ENCODE measurements at places on chromosomes 3 and 15.

DNA sequence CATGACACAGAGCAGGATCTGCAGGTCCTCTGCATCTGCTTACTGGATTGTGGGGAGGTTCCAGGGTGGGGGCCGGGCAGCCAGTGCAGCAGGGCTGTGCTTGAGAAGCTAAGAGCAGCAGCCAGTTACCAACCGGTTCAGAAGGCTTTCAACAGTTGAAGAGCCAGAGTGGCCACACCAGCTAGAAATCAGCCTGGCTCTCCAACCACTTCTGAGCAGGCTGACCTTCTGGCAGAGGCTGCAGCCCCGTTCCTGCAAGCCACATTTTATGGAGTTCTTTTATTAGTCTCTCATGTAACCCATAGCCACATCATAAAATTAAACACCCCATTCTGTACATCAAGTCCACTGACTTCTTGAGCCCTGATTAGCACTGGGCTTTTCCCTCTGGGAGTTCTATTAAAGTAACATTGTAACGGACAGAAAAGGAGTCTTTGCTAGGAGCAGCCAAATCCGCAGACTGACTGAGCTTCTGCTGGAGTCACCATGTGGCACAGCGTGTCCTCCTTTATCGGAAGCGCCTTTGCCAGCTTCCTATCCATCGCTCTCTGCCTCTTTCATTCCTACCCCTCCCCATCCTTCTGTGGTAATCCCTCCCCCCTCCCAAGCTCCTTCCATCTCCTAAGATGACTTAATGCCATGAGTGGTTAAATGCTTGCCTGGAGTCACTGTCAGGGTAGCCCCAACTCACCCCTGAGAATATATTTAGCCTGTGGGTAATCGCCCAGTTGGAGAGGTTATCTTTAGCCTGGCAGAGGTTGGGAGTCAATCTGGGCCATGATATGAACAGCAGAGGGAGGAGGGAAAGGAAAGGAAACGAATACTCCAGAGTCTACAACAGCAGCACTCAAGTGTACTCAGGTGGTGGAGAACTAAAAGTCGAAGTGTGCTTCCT is 138.5 kb upstream of the HES1 start:
- H3K4me1 ChIP-seq = peaks cover 10% of the 10 kb centered on the region
- no peaks in the 10 kb centered on the region for H3K36me3 ChIP-seq
- no peak for DNase-seq
- H3K27me3 ChIP-seq = no peaks in the 10 kb centered on the region
- no peak overlapping the region for H3K27ac ChIP-seq
- no peak overlapping the region for H3K4me3 ChIP-seq

DNA sequence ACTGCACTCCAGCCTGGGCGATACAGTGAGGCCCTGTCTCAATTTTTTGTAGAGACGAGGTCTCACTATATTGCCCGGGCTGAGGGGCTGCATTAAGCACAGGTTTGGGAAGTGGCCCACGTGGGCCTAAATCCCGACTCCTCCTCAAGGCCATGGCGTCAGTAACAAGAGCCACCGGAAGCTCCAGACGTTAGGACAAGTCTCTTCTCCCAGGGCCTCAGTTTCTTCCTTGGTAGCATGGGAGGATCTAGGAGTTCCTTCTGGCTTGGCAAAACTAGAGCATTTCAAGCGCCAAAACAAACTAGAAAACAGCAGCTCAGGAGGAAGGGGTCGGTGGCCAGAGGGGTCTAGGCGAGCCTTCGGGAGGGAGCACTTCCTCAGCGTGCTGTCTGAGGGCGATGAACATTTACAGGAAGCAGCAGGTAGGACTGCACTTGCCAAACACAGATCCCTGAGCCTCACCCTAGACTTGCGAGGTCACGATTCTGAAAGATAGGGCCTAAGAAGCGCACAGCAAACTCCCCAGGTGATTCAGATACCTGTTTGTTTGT is 536 bp downstream of the SNAPC5 start:
- DNase-seq = peak; percentile 23
- H3K4me3 ChIP-seq = peak overlapping the region; percentile 95
- peaks cover 46% of the 10 kb centered on the region for H3K36me3 ChIP-seq
- H3K27me3 ChIP-seq = no peaks in the 10 kb centered on the region
- peaks cover 63% of the 10 kb centered on the region for H3K4me1 ChIP-seq

GRCh38 chr15:58604455-58604923 is 145.0 kb downstream of the ADAM10 start:
- no peak overlapping the region for H3K27ac ChIP-seq
- H3K36me3 ChIP-seq = peaks cover 49% of the 10 kb centered on the region
- H3K4me3 ChIP-seq = no peak overlapping the region
- DNase-seq = no peak
- no peaks in the 10 kb centered on the region for H3K27me3 ChIP-seq

GRCh38 chr3:12221663-12222062 is 63.0 kb upstream of the TIMP4 start:
- H3K27ac ChIP-seq = no peak overlapping the region
- H3K27me3 ChIP-seq = no peaks in the 10 kb centered on the region
- peaks cover 18% of the 10 kb centered on the region for H3K4me1 ChIP-seq
- no peak overlapping the region for H3K4me3 ChIP-seq
- no peak for DNase-seq
- H3K36me3 ChIP-seq = no peaks in the 10 kb centered on the region

DNA sequence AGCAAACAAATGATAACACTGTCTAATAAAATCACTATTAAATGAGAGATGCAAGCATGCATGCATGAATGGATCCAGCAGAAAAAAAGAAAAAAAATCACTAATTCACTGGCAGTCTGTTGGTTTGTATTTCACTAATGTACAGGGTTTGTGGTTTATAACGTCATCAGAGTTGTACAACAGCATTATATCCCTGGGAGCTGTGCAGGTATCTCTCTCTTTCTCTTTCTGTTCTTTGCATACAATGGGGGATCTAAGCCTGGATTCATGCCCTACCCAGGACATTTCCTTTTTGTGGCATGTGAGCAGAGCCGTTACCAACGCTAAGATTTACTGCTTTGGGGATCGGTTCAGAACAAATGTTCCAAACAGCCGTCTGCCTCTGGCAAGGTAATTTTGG is 229.5 kb downstream of the SOX2 start:
- H3K27me3 ChIP-seq = no peaks in the 10 kb centered on the region
- no peak for DNase-seq
- H3K4me1 ChIP-seq = no peaks in the 10 kb centered on the region
- no peaks in the 10 kb centered on the region for H3K36me3 ChIP-seq
- H3K4me3 ChIP-seq = no peak overlapping the region
- no peak overlapping the region for H3K27ac ChIP-seq

GRCh38 chr3:56121716-56122115 is 346.6 kb downstream of the ERC2 start:
- H3K27me3 ChIP-seq = no peaks in the 10 kb centered on the region
- no peak overlapping the region for H3K4me3 ChIP-seq
- H3K36me3 ChIP-seq = no peaks in the 10 kb centered on the region
- no peaks in the 10 kb centered on the region for H3K4me1 ChIP-seq

DNA sequence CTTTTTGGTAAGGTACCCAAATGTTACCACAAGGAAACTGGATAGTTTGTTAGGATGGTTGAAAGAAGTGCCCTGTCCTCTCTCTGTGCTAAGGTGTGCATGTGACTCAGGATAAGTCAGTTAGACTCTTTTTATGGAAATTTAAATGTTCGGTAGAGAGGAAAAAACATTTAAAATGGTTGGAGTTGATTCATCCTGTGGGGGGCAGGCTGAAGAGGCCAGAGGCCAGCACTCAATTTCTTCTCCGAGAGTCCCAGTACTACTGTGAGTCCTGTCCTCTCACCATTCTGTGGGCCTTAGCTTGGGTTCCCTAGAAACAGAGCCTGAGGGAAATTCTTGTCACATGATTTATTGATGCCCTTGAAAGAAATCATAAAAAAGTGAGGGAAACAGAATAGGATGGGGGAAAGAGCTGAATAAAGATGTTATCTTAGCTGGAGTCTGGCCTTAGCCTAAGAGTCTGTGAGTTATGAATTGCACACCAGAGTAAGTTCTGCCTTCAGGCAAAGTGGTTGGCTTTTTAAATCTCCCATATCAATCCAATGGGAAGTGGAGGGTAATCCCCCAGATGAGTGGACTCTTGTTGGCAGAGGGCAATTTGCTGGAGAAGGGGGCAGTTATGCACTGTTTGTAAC is 106.5 kb upstream of the GALNT15 start:
- DNase-seq = no peak
- H3K36me3 ChIP-seq = no peaks in the 10 kb centered on the region
- no peak overlapping the region for H3K4me3 ChIP-seq
- H3K27me3 ChIP-seq = no peaks in the 10 kb centered on the region
- H3K4me1 ChIP-seq = no peaks in the 10 kb centered on the region
- no peak overlapping the region for H3K27ac ChIP-seq

DNA sequence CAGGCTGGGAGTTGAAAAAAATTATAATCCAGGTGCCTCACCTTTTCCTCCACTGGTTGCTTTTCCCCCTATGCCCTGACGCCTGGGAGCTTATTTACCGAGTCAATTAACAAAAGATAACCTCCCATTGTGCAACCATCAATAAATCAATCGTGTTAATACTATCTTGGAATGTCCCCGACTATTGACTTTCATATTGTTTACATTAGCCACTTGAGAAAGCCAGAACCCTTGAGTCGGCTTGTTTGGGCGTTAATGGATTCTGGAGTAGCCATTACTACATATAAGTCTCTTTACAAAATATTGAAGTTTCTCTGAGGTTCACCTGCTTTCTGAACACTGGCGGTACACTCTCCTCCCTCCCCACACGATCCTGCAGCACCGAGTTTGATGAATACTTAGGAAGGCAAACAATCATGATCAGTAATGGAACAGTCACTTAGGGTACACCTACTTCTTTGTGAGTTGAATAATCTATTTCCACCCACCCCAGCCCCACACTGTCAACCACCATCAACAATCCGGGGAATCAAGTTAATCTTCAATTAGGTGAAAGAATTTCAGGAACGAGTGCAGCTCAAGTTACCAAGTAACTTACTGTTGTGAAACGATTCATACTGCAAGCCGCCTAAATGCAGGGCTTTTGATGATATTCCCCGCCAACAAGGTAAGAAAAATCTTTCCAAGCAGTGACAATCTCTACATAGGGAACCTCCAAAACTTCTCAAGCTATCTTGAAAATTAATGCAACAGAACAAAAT is 159.3 kb upstream of the NR2F2 start:
- no peak overlapping the region for H3K27ac ChIP-seq
- H3K36me3 ChIP-seq = no peaks in the 10 kb centered on the region
- H3K4me1 ChIP-seq = no peaks in the 10 kb centered on the region
- no peak for DNase-seq
- no peak overlapping the region for H3K4me3 ChIP-seq

GRCh38 chr3:47082519-47082918 is 81.4 kb downstream of the SETD2 start:
- H3K27me3 ChIP-seq = no peaks in the 10 kb centered on the region
- no peak overlapping the region for H3K27ac ChIP-seq
- H3K4me1 ChIP-seq = peaks cover 33% of the 10 kb centered on the region
- DNase-seq = peak; percentile 54
- H3K36me3 ChIP-seq = peaks cover 56% of the 10 kb centered on the region

DNA sequence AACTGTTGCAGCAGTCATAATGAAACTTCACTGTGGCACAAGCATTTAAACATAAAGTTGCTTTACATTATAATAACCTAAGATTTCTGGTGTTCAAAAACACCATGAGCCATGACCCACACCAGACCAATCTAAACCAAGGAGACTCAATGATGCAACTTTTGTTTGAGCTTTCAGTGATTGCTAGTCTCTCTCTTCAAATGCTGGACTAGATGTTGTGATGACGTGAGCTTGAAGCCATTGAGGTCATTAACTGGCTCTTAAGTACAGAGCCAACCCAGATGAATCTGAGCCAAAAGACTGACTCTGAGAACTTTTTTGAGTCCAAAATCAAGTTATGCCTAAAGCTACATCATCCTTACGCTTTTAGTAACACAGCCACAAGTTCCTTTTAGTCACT is 36.5 kb downstream of the ATR start:
- no peak overlapping the region for H3K4me3 ChIP-seq
- DNase-seq = no peak
- H3K36me3 ChIP-seq = peaks cover 77% of the 10 kb centered on the region
- H3K27me3 ChIP-seq = no peaks in the 10 kb centered on the region

DNA sequence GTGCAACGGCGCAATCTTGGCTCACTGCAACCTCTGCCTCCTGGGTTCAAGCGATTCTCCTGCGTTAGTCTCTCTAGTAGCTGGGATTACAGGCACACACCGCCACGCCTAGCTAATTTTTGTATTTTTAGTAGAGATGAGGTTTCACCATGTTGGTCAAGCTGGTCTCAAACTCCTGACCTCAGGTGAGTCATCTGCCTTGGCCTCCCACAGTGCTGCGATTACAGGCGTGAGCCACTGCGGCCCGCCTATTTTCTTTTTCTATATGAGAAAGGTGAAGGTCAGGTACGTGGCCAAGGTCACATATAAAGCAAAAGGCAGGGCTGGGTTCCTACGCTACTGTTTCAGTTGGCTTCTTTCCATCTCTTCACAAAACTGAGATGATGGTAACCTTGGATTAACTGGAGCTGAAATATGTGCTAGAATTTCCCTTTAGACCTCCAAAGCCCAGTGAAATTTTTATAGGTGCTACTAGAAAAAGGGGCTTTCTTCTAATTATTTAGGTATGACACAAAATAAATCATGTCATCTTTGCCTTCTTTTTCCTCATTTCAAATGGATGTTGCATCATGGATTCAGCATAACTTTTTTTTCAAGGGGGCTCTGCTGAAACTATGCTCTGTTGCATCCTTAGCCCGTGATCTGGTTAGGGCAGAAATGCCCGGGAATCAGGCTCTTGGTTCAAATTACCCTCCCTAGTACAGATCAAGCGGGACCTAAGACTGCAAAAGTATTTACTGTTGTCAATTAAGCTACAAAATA is 68.5 kb downstream of the MYO1E start:
- H3K36me3 ChIP-seq = no peaks in the 10 kb centered on the region
- no peak for DNase-seq
- H3K27ac ChIP-seq = no peak overlapping the region
- peaks cover 33% of the 10 kb centered on the region for H3K4me1 ChIP-seq
- no peak overlapping the region for H3K4me3 ChIP-seq

DNA sequence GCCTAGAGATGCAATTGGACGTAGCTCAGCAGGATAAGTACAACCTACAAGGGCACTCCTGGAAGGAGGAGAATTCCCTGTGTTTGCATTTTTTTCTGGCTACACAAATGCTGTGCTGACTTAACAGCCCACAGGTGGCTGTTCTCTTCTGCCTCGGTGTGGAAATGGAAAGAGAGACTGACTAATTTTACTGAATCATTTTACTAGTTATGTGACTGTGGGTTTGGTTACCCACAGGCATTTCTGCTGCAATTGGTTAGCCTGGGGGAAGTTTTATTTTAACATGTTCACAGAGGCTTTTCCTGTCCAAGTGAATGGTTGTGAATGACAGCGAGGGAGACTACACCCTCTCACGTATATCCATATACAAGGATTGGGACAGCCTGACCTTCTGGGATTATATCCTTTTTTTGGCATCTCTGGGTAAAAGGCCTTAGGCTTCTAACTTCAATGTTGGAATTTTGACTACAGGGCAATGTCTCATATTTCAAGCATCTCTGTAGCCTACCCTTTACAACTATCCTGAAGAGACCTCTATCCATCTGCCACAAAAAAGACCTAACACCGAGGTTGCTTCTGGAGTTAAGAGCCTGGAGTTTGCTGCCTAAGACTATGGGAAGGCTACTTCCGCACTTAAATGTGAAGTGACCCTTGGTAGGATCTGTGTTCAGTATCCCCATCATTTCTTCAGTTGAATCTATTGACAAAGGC is 67.2 kb upstream of the TP63 start:
- H3K4me1 ChIP-seq = no peaks in the 10 kb centered on the region
- H3K4me3 ChIP-seq = no peak overlapping the region
- H3K27me3 ChIP-seq = no peaks in the 10 kb centered on the region
- H3K36me3 ChIP-seq = no peaks in the 10 kb centered on the region
- DNase-seq = no peak

Data from CD14-positive monocyte (primary cell).